Epithelial cell of esophagus (primary cell): ENCODE measurements at places on chromosomes 4 and X.

DNA sequence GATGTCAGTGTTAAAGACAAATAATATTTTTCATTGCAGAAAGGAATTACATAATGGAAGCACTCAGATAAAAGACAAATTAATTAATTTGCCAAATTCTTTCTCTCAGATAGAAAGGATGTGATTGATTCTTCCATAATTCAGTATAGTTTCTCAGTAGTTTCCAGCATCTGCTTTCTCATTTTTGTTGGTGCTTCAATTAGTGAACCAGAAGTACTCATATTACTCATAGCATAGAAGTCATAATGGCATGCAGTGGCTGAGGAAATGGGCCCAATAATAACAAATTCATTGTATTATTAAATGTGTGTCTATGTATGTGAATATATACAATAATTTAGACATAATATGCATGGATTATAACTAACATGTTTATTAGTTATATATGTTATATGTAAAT is 393.3 kb upstream of the TRAM1L1 start:
- no peak for DNase-seq

GRCh38 chrX:23100826-23101225 is 101.1 kb downstream of the DDX53 start:
- no peak for DNase-seq

DNA sequence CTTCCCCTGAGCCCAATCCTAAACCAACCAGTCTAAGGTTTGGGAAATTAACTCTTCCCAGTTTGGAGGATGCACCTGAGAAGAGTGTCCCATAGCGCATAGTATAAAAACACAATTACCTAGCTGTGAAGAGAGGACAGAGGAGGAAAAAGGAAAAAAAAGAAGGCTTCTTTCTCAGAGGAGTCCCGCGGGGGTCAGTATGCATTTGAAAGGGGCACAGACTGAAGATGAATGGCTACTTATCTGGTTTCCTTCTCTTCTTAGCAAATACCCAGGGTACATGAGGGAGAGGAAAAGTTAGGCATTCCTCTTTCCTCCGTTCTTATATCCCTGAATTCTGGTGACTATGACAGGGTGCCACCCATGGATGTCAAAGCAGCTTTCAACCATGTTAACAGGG is 96.9 kb downstream of the TMEM47 start:
- DNase-seq, result no peak

- no peak for DNase-seq
Measured at GRCh38 chr4:128357286-128357685, 69.7 kb upstream of the PGRMC2 start.

- DNase-seq, result no peak
Measured at GRCh38 chr4:58749206-58749605, 1639.0 kb upstream of the IGFBP7 start.

- no peak for DNase-seq
Measured at GRCh38 chr4:185805979-185806378, 6.0 kb downstream of the SORBS2 start.

DNA sequence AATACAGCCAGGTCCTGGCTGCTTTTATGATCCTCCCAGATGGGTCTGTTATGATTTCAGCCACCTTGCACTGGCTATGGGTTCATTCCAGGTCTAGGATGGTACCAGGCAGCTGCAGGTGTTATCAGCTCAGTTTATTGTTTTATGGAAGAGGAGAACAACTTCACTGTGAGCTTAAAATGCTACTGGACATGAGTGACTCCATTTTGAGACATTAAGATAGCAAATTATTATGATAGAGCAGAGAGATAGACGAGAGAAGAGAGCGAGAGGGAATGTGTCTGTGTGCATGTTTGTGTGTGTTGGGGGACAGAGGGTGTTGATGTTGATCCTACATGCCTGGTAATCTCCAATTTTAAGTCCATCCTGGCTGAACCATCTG is 820.2 kb downstream of the FSTL5 start:
- no peak for DNase-seq

- DNase-seq, result no peak
Measured at GRCh38 chr4:82797405-82798111, 1.0 kb downstream of the SCD5 start.

DNA sequence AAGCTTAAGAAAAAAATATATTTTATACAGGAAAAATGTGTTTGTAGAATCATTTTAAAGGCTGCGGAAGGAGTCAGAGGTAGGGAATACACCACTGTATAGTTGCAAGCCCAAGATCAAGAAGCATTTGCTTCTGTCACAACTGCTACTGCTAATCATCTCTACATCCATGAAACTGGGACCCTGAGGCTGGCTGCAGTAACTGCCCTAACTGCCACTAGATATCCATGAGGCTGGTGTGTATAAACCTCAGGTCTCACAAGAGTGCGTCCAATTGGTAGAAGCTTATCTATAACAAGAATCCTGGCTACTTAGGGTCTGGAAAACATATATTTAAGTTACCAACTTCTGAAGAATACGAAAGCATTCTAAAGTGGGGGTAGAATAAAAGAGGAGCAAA is 69.1 kb downstream of the RXFP1 start:
- DNase-seq, result no peak

- DNase-seq, result no peak
Measured at GRCh38 chrX:36019125-36019524, 99.6 kb downstream of the CFAP47 start.

DNA sequence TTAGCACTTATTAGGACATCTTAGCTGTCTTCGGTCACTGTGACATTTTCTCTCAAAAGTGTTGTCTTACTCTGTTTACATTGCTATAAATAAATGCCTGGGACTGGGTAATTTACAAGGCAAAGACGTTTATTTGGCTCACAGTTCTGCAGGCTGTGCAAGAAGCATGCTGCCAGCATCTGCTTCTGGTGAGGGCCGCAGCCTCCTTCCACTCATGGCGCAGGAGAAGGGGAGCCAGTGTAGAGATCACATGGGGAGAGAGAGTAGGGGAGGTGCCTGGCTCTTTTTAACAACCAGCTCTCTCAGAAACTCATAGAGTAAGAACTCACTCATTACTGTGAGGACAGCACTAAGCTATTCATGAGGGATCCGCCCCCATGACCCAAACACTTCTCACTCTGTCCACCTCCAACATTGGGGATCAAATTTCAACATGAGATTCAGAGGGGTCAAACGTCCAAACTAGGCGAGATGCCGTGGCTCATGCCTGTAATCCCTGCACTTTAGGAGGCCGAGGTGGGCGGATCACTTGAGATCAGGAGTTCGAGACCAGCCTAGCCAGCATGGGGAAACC is 43.5 kb upstream of the HERC6 start:
- no peak for DNase-seq

DNA sequence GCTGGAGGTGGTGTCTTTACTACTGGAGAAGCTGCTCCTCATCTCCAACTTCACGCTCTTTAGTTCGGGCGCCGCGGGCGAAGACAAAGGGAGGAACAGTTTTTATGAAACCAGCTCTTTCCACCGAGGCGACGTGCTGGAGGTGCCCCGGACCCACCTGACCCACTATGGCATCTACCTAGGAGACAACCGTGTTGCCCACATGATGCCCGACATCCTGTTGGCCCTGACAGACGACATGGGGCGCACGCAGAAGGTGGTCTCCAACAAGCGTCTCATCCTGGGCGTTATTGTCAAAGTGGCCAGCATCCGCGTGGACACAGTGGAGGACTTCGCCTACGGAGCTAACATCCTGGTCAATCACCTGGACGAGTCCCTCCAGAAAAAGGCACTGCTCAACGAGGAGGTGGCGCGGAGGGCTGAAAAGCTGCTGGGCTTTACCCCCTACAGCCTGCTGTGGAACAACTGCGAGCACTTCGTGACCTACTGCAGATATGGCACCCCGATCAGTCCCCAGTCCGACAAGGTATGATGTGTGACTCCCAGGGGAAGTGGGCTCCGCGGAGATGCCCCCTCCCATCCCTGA is 634 bp downstream of the LRAT start:
- DNase-seq, result no peak

DNA sequence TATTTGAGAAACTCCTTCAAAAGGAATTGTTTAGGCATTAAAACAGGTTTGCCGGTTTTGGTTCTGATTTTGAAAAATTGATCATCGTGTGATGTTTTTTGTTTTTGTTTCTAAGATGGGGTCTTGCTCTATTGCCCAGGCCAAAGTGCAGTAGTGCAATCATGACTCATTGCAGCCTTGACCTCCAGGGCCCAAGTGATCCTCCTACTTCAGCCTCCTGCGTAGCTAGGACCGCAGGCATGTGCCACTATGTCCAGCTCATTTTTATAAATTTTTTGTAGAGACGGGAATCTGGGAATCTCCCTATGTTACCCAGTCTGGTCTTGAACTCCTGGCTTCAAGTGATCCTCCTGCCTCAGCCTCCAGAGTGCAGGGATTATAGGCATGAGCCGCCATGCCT is 35.0 kb downstream of the CLCN3 start:
- no peak for DNase-seq

DNA sequence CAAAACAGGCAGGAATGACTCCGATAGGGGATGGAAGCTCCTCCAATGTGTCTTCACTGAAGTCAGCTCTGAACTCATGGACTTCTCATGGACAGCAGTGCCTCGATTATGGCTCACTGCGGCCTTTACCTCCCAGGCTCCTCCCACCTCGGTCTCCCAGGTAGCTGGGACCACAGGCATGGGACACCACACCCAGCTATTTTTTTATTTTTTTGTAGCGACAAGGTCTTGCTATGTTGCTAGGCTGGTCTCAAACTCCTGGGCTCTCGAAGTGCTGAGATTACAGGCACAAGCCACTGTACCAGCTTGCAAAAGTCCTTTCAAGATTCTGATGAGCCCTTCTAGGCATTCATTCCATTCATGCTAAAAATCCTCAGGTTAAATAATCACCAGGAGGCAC is 181.5 kb downstream of the NSUN7 start:
- no peak for DNase-seq

- DNase-seq, result no peak
Measured at GRCh38 chr4:2771264-2771663, 15.1 kb upstream of the TNIP2 start.

DNA sequence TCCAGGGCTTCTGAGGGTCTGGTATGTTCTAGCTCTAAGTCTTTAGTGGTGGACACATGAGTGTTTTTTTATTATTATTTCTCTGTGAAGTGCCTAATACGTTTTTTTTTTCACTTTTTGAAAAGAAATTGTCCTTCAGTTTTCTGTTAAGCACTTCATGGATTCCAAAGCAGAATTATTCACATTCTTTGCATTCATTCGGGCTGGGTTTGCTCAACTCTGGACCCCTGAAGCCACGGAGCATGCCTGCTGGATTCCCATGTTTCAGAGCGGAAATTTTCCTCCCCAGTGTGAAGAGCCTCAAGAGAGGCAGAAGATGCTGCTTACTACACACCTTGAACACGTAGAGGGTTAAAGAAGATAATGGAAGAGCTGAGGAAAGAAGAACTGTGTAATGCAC is 107.5 kb downstream of the EGF start:
- DNase-seq, result no peak

GRCh38 chrX:150736475-150736874 is 43.3 kb downstream of the MTMR1 start:
- no peak for DNase-seq

DNA sequence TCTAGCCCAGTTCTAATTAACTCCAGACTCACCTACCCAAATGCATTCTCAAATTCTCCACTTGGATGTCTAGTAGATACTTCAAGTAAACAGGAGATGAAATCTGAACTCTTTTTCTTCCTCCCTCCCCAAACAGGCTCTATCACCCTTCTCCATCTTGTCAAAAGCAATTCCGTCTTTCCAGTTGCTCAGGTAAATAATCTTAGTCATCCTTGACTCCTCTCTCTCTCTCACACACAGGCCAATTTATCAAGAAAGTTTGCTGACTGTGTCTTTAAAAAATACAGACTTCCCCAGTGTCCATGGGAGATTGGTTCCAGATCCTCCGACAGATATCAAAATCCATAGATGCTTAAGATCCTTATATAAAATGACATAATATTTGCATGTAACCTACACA is 12.9 kb downstream of the TXK start:
- DNase-seq, result peak; percentile 59

DNA sequence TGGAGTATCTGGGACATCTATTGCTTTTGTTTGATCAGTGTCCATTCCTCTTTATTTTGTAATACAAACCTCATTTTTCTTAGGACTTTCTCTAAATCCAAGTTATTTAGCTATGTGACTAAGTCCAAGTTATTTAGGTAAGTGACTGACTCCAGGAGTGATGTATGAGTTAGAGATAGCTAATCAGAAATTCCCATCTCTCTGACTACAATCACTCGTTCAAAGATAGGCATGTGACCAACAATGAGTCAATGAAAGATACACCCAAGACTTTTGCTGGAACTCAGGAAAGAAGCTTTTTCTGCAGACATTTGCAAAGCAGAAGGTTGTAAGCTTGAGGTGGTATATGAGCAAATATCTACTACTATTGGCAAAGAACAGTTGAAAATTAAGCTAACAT is 72.5 kb upstream of the KCNIP4 start:
- no peak for DNase-seq

- DNase-seq, result no peak
Measured at GRCh38 chr4:69039071-69039470, 57.2 kb upstream of the UGT2B7 start.

DNA sequence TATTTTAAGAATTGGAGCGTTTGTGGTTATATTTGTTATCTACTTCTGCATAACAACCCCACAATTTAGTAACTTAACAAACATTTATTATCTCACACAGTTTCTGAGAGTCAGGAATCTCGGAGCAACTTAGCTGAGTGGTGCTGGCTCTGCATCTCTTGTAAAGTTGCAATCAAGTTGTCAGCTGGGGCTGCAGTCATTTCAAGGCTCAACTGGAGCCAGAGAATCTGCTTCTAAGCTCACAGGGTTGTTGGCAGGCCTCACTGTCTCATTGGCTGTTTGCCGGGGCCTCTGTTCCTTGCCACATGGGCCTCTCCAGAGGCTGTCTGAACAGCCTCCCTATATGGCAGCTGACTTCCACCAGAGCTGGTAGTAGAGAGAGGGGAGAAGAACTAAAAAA is 281.2 kb upstream of the GNPDA2 start:
- no peak for DNase-seq

DNA sequence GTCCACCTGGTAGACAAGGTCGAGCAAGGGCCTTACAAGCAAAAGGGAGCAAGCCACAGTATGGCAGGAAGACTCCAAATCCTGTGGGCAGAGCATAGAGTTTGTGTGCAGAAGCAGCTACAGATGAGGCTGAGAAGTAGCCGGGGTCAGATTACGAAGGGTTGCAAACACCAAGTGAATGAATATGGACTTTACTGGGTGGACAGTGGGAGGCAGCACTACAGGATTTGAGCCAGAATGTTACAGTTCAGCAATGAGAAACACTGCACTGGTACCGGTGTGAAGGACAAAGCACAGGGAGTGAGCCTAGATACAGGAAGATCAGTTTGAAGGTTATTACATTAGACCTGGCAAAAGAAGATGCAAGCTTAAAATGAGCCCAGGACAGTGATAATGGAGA is 46.1 kb upstream of the HOPX start:
- DNase-seq, result no peak

GRCh38 chr4:132275583-132276121 is 873.4 kb upstream of the PCDH10 start:
- peak; percentile 39 for DNase-seq

- no peak for DNase-seq
Measured at GRCh38 chrX:14956813-14957582, 83.8 kb downstream of the MOSPD2 start.
